ENCODE measurements at places on chromosomes 7 and 10. TPM values are rescaled to one million over a fixed set of nuclear protein-coding genes. Genes with fewer than 3 reads are reported as not detected.

Gene ABCC2
- 1.2 TPM for total RNA-seq

Gene METTL27
- total RNA-seq: 14.3 TPM

GRCh38 chr7:46003896-46004875 is 83.1 kb upstream of the IGFBP3 start:
- peak overlapping the region; percentile 0 for H3K4me3 ChIP-seq
- peak overlapping the region; percentile 60 for H3K27ac ChIP-seq
- H3K4me1 ChIP-seq: peaks cover 33% of the 10 kb centered on the region
- DNase-seq: peak; percentile 76
- peaks cover 5% of the 10 kb centered on the region for H3K36me3 ChIP-seq
- H3K27me3 ChIP-seq: no peaks in the 10 kb centered on the region

- peak overlapping the region; percentile 44 for H3K27ac ChIP-seq
These were observed 4.6 kb downstream of the PSD start for GRCh38 chr10:102413806-102414561.

DNA sequence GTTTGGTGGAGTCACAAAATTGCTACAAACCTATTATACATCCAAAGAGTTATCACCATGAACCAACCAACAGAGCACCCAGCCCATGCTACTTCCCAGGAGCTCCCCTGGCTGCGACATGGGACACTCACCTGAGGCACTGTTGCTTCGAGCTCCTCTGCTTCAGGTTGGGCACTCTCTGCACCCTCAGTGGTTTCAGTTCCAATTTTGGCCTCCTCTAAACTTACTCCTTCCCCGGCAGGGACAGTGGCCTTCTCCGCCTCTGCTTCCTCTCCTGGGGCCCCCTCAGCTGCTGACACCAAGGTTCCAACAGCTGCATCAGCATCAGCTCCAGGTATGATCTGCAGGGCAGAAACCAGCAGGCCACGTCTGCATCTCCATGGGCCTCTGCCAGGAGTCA is 120.4 kb upstream of the TARP start:
- H3K36me3 ChIP-seq: no peaks in the 10 kb centered on the region
- H3K4me1 ChIP-seq: no peaks in the 10 kb centered on the region
- no peak overlapping the region for H3K27ac ChIP-seq
- peaks cover 77% of the 10 kb centered on the region for H3K27me3 ChIP-seq

DNA sequence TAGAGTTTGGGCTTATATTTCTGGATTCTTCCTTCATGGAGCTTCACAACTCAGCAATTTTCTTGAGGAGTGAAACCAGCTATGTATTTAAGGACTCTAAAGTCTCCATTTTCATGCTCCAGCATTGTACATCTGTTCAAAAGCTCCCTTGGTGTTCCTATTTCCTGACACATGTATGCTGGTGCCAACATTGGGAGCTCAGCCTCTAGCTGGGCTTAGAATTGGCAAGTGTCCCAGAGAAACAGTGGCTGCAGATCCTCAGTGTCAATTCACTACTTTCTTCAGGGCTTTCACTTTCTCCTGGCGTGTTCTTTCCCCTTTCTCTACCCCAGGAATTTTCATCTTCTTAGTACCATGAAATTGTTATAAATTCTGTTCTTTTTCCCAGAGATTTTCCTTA is 103.1 kb downstream of the ZNF467 start:
- no peak overlapping the region for H3K27ac ChIP-seq
- no peaks in the 10 kb centered on the region for H3K36me3 ChIP-seq
- peaks cover 11% of the 10 kb centered on the region for H3K4me1 ChIP-seq
- H3K4me3 ChIP-seq: no peak overlapping the region
- peaks cover 73% of the 10 kb centered on the region for H3K27me3 ChIP-seq

Gene ALDH18A1
- 55.8 TPM for total RNA-seq

- DNase-seq: no peak
- H3K36me3 ChIP-seq: no peaks in the 10 kb centered on the region
- no peak overlapping the region for H3K27ac ChIP-seq
- no peak overlapping the region for H3K4me3 ChIP-seq
These were observed 153.0 kb upstream of the ANK3 start for GRCh38 chr10:60542657-60543056.

Gene HOXA7
- not detected for total RNA-seq
